ENCODE measurements at places on chromosomes 2 and 18.

DNA sequence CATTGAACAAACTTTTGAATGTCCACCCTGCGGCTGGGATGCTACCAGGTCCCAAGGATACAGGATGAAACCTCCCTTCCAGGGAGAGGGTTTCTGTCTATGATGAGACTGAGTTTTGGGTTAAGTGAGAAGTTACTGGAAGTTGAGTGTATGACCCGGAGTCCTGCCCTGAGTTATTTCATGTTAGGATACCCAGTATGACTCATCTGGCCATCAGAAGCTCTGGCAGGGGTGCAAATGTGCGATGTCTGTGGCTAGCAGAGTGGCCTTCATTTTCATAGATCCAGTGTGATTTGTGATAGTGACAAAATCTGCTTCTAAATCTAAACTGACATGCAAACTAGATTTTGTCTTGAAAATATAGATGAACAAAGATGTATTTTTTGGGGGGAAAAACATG is 55.3 kb downstream of the KCTD1 start:
- DNase-seq: no peak

DNA sequence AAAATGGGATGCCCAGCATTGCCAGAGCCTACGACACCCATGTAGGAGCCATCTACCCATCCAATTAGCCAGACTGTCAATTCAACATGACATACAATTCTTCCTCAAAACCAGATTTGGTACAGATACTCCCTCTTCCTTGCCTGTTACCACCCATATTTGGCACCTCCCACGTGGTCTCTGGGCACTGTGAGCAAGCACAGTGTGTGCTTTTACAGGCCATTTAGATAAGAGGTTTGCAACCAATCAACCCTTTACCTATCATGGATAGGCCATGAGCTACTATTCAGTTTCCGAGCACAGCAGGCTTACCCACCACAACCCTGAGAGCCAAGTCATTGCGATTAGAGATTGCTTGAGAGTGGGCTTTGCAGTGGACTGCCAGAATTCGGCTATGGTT is 40.9 kb downstream of the ARID5A start:
- no peak for DNase-seq

DNA sequence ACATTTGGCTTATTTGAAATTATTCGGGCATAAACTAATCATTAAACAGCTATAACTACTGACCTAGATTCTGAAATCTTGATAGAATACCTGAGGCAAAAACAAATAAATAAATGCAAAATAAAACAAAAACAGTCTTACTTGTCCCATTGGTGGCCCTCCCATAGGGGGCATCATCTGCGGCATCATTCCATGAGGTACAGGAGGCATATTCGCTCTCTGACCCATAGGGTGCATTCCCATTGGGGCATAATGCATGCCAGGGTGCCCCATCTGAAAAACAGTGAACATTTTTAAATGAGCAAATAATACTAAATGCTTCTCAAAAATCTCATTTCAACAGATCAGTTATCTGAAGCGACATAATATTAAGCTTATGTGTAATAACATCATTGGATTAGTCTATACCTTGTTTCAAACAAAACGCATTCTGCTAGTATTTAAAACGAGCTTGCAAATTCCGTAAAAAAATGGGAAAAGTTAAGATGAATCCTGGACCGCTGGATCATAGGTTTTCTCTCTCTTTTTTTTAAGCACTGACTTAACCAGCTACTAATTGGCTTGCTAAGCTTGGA is 1.3 kb downstream of the PRPF40A start:
- DNase-seq: no peak

DNA sequence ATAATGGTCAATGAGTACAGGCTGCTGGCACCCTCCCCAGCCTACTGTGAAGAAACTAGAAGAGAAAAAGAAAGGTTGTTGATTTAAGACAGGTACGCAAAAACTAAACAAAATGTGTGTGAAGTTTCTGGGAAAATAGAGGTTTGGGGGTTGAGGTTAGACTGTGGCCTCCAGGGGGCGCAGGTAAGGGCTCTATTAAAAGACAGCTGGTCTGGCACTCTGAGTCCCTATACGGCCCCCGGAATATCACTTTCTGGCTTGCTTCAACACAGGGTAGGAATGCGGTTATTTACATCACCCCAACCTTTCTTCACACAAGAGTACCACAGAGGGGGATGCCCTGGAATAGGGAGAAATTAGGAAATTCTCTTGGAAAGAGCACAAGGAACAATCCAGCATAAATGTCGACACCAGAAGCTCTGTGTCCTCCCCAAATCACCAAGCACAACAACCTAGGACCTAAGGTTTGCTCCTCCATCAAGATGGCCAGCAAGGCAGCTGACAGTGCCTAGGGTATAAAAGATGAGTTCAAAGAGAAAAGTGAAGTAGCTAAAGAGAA is 480.8 kb upstream of the KLHL29 start:
- DNase-seq: no peak

DNA sequence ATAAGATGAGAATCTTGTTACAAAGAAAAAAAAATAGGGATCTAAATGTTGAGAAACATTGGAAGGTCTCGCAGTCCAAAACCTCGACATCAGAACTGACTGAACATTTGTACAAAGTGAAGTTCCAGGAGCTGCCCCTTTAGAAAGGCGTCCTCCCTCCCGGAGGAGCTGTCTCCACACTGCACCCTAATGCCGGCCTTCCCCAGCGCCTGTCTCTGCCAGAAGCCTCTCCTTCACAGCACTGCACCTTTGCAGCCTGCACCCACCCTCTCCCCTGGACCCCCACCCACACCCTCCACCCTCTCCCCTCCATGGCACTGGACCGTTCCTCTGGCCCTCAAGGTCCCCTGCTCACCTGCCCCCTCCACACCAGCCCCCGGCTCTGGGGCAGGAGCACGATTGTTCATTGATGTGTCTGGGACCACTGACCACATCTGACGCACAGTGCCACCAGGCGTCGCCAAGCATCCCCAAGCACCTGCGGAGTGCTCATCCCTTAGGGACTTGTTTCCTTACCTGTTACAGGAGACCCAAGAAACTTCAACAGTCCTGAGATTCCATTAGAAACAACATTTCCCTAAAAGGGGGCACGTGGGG is 90.3 kb upstream of the SNTG2 start:
- DNase-seq: no peak

- DNase-seq: no peak
Observed at GRCh38 chr2:222907790-222908441, 47.1 kb downstream of the ACSL3 start.

DNA sequence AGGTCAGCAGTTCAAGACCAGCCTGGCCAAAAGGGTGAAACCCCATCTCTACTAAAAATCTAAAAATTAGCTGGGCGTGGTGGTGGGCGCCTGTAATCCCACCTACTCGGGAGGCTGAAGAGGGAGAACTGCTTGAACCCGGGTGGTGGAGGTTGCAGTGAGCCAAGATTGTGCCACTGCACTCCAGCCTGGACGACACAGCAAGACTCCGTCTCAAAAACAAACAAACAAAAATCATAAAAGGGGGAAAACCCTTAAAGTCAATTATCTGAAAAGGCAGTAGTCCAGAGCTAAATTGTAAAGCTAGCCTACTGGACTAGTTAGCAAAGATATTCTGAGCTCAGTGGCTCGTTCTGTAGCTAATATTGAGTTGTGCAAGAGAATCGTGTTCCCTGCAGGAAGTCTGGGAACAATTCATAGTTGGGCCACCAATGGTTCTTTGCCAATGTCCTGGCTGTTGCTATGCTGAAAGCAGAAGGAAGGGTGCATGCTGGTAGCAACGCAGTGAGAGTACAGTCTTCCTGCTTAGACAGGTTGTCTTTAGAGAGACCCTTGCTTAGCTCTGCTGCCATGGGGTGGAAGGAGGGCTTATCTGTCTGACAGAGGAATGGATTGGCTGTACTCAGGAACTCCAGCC is 4.3 kb downstream of the TGOLN2 start:
- no peak for DNase-seq

Measured in NCI-H510A treated with DMSO at 0.1 percent for 48 hours (cell line).